NCI-H2081 (cell line): ENCODE measurements at places on chromosomes 4 and X.

DNA sequence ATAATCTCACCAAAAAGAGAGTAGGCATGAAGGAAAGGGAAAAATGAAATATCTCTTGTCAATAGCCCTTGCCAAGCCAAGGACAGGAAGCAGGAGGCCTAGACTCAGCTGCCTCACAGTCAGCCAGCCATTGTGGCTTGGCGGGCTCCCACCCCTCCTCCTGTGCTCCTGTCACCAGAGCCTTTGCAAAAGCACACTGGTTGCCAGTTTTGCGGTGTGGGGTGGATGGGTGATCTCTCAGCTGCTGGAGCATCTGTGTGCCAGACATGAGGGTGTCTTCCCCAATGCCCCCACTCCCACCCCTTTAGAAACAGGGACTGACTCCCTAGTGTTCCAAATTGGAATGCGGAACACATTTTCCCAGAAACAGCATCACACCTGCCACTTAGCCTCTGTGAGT lies 26.1 kb downstream of the ARHGEF6 start:
- DNase-seq: no peak

- DNase-seq: peak; percentile 85
Measured at GRCh38 chr4:8131210-8131609, 27.4 kb downstream of the ABLIM2 start.

DNA sequence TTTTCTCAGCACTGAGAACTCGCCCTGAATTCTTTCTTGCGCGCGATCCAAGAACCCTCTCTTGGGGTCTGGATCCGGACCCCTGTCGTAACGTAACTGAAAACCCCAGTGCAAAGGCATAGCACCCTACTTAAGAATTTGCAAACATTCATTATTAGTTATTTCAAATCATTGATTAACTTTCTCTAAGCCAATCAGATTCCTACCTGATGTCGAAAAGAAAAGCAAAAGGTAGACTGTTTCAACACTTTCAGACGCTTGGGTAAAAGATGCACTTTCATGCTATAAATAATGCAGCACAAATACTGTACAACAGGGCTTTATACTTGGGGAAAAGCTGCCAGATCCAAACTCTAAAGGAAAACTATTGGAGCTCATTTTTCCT lies 817 bp upstream of the WDR19 start:
- DNase-seq: no peak

- DNase-seq: no peak
Measured at GRCh38 chrX:69207216-69207615, 42.0 kb upstream of the PJA1 start.

DNA sequence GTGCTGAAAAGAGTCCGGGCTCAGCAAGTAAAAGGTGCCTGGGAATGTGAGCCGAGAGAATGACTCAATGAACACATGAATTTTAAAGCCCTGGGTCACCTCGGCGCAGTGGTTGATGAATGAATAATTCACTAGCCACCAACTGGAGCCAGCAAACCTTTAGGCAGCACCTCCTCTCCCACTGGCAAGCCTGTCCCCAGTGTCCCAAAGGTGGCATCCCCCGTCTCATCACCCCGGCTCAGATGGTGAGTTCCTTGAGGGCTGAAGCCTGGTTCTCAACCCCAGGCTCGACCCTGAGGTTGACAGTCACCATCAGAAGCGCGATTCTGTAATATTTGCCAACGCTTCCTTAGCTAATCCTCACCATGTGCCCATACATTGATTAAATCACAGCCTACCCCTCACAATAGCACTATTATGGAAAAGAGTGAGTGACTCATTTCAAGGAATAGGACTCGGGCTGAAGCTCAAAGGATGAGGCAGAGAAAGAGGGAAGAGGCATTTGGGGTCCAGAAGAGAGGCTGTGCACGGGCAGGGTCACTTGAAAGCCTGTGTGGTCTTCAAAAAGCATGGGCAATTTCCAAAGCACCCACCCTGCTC lies 2.7 kb upstream of the CCNQ start:
- DNase-seq: no peak

GRCh38 chrX:19760841-19761512 lies 126.4 kb downstream of the SH3KBP1 start:
- no peak for DNase-seq

GRCh38 chr4:85836588-85837438 lies 361.9 kb downstream of the ARHGAP24 start:
- no peak for DNase-seq

DNA sequence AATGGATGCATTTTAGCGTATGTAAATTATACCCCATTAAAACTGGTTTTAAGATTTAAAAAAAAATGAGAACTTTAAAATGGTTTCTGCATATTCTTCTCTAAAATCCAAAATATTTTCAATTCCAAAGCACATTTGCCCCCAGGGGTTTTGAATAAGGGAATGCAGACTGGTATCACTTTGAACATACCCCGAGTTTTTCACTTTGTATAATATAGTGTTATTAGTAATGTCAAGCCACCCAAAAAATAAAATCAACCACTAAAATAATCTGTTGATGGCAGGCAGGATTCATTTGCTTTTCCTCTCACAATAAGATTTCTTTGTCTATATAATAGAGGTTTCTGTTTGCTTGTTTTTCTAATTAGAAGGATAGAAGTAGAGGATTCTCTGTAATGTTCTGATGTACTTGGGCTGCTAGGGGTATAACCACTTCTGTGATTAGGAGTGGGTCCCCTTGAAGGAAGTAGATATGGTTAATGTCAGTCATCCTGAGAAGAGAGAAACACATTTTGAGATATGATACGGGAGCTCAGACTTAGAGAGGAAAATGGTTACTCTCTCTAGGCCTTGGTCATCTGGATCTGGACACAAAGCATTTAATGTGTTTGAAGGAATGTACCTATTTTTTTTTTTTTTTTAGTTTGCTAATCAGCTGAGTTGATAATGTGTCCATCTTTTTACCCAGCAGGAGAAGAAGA lies 9.3 kb upstream of the LIN54 start:
- no peak for DNase-seq
